ENCODE measurements at places on chromosomes 6 and 20.
A peak's percentile ranks its signal among the peaks of the same experiment; 100 is the strongest.

GRCh38 chr6:125987026-125987617 lies 782 bp downstream of the TRMT11 start:
- DNase-seq = peak; percentile 5

GRCh38 chr20:10040070-10040975 lies 5.5 kb downstream of the ANKEF1 start:
- DNase-seq = no peak

- no peak for DNase-seq
These were observed 584.7 kb downstream of the BMP2 start for GRCh38 chr20:7352165-7352564.

DNA sequence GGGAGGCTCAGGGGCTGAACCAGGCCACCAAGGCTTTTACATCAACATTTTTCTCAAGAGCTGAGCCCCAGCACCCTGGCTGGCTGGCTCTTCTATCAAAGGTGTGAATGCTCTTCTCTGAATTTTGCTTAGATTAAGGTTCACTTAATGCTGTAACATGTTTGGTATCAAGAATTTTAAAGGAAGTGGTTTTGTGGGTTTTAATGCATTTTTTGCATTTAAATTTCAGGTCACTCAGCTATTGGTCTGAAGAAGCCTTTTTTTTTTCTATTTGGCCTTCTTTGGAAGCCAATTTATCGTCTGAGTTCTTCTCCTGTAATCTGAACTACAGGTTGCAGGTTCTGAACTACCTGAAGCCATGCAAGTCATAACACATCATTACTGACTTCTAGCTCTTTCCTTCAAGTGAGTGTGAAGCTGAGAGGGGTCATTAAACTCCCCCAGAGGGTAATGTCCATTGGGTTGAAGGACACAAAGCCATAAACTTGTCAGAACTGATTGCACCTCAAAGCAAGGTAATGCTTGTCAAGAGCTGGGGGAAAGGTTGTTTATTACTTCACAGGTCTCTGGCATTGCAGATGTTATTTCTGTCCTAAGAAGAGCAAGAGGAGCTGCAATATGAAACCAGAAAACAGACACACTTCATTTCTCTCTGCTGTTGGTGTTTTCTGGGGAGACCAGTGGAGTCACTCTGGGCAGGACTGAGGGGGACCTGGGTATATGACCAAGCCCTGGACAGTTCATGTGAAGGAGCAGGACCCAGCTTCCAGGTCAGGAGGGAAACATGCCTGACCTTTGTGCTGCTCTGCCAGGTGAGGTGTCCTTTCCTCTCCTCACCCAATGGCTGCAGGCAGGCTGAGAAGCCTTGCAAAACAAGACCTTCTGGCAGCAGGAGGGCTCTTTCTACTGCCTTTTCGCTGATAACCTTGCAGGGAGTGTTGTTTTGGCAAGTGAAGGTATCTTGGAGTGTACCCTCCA lies 26.1 kb upstream of the NEDD9 start:
- DNase-seq = no peak

DNA sequence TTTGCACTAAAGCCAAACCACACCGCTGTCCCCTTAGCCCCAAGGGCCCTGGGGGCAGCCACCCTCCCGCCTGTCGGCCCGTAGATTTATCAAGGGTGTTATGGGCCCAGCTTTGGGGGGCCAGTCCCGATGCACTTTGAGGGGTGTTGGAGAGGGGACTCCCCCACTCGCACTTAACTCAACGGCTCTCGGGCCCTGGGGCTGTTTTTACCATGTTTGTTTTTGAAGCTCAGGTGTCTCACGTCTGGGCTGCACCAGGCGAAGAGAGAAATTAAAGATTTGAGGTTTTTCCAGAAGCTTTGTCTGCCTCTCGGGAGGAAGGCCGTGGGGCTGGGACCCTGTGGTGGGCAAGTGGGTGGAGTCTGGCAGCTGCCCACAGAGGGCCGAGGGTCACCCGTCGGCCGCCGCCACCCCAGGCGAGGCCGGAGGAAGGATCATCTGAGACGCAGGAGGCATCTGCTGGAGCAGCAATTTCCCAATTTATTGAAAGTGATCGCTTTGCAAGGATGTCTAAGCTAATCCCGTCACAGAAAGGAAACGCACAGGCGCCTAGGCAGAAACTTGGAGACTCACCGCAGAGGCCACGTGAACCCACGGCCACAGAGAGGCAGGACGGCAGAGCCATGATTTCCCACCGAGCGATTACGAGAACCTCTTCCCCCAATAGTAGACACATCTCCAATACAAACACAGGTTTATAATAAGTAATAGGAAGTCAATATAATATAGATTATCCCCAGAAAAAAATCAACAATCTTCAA lies 3.8 kb downstream of the SLC2A4RG start:
- DNase-seq = no peak

- no peak for DNase-seq
These were observed 181.5 kb upstream of the LAMP5 start for GRCh38 chr20:9332791-9333479.

DNA sequence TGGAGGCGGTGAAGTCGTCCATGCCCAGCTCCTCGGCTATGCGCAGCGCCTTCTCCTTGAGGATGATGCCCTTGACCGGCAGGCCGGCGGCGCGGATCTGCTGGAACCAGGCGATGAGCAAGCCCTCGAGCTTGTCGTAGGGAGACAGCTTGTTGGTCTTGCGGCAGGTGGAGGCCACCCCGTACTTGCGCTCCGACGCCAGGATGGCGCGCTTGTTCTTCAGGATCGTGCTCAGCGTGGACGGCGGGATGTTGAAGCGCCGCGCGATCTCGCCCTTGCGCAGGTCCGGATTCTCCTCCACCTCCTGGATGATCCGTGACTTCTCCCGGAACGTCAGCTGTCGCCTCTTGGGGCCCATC lies 435 bp downstream of the CENPB start:
- DNase-seq = no peak

DNA sequence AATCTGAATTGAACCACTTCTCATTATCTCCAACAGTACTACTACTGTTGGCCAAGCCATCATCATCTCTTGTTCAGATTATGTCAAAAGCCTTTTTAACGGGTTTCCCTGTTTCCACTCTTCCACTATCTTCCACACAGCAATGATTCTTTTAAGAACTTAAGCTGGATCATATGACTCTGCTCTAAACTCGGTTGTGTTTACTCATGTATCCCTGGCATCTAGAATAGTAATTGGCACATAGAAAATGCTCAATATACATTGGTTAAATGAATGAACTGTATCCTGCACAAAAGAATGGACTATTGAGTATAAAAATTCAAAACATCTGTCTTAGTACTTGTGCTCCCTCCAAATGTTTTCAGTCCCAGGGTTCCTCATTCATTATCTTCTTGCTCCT lies 2.8 kb upstream of the COX7A2 start:
- no peak for DNase-seq

GRCh38 chr6:134317471-134318131 lies at the start of gene SGK1:
TSS of gene SGK1 (minus strand) at chr6:134318112. CDS start at chr6:134317460, 652 bp downstream.
- DNase-seq = no peak

DNA sequence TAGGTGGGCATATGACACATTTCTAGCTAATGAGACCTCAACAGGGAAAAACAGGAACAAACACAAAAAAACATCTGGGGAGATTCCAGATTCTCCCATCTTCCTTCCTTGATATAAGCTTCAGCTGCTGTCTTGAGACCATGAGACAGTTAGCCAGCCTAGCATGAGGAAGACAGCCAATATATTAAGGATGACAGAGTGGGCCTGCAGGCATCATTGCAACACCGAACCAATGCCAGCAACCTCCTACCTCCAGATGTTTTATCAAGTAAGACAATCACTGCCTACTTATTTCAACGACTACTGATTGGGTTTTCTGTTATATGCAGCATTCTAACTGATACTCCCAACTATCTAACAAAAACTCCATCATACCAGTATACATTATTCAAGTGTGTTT lies 119.0 kb downstream of the ISM1 start:
- DNase-seq = no peak

- DNase-seq = no peak
These were observed 117.8 kb upstream of the TRAF3IP2 start for GRCh38 chr6:111723412-111723970.

DNA sequence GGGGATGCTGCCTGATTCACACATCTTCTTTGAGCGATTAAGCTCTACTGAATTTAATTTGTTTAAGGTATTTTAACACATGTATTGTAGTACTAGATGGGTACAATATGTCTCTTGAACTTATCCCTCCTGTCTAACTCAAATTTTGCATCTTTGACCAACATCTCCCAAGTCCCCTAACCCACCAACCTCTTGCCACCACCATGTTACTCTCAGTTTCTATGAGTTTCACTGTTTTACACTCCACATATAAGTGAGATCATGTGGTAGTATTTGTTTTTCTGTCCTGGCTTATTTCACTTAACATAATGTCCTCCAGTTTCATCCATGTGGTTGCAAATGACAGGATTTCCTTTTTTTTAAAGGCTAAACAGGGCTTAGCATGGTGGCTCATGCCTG lies 38.7 kb upstream of the ENPP4 start:
- no peak for DNase-seq

DNA sequence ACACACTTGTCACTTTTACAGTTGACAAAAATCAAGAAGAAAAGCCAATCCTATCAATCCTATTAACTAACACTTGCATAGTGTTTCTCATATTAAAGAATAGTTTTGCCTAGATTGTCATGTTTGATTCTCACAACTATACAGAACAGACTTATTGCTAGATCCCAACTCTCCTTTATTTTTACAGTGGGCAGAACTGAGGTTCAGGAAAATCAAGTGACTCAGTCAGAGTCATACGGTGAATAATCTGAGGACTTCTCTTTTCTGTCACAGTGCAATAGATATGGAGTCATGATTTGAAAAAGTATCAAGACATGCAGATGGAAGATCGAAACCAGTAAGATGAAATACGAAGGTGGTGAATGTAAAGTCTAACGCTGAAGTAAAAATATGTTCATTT lies 195.1 kb upstream of the CITED2 start:
- DNase-seq = no peak

DNA sequence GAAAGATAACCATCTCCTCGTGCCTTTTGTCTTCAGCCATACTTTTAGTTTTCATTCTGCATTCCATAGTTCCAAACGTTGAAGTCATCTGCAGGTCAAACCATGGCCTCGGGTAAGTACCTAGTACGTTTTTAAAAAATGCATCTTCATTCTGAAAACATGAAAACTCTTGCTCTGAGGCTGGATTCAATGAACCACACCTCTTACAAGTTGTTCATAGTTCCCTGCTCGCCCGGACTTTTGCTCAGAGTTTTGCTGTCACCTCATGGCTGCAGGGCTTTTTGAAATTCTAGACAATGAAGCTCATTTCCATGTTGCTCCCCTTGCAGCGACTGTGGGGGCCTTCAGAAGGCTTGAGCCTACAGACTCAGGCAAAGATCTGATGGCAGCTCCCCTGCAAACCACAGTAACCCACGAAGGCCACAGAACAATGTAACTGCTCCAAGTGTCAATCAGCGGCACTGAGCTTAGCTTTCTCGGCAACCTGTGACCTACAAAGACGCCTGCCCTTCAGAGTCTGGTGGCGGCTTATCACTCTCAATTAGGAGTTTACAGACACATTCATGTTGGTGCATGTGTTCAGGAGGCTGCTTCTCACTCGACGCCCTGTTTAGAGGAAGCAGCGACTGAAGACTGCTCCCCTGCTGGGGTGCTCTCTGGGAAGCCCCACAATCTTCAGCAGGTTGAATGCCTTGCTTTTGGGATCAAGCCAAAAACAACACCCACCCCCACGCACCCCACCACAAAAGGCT lies 61.2 kb downstream of the FOXC1 start:
- no peak for DNase-seq

DNA sequence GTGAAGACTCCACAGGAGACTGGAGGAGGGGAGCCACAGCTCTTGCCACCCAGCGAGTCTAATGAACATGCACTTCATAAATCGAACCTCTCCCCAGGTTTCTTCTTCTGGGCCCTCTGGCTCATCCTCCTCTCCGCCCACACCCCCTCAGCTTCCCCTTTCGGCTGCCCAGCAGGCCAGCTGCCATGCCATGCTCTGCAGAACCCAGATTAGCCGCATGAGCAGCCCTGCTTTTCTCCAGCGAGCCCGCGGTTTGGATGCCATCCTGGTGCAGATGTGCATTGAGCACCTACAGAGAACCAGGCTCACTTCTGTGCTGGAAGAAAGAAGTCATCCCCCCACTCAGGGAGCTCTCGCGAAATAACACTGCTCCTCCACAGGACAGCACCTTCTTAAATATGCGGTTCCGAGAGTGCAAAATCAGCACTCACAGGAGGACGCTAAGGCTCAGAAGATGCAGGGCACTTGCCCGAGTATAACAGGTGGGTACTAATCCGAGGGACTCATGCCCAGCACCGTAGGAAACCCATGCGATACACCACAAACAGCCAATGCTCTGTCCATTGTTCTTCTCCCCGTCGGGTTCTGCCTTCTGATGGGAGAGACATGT lies 143.0 kb upstream of the THBS2 start:
- no peak for DNase-seq

DNA sequence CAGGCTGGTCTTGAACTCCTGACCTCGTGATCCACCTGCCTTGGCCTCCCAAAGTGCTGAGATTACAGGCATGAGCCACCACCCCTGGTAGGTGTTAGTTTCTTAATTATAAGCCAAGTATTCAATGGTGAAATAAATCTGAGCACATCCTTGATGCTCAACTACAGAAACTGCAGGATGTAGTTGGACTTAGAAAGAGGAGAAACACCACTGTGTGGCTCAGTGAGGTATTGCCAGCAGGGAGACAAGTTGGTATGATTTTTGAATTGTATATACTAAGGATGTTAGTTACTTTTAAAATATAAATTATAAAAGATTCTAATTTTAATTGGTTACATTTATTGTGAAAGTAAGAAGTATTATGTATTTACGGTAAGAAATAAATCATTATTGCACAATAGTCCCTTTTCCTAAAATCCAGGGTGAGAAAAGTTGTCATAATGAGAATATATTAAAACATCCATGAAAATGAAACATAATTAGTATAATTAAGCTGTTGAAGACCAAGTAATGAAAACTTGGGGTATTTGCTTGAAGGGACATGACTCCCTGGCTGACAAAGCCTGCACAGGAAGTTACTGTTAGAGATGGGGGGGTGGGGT lies 17.6 kb downstream of the SLC18B1 start:
- DNase-seq = no peak

- no peak for DNase-seq
These were observed 167.6 kb downstream of the NFATC2 start for GRCh38 chr20:51374961-51375360.

GRCh38 chr6:79635232-79635543 lies 4.1 kb downstream of the SH3BGRL2 start:
- DNase-seq = no peak

- DNase-seq = no peak
These were observed 105.2 kb downstream of the OR2B2 start for GRCh38 chr6:27806981-27807440.

DNA sequence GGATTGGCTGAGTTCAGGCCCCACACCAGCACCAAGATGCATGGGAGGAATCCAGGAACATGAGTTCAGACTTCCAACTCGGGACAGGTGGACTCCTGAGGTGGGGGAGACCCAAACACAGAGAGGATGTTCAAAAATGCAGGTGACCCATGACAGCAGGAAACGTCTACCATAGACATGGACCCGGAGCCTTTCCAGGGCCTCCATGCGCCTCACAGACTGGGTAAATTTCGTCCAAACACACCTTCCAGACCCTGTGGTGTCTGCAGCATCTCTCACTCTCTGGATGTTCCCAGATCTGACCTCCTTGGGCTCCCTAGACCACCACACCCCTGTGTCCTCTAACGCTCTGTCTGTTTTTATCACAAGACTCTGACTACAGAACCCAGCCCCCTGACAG lies 87.7 kb downstream of the PXDC1 start:
- no peak for DNase-seq

All from activated T-cell treated with anti-CD3 and anti-CD28 coated beads for 24 hours (primary cell).